GM06990 (cell line): ENCODE measurements at places on chromosomes 3 and 15.

DNA sequence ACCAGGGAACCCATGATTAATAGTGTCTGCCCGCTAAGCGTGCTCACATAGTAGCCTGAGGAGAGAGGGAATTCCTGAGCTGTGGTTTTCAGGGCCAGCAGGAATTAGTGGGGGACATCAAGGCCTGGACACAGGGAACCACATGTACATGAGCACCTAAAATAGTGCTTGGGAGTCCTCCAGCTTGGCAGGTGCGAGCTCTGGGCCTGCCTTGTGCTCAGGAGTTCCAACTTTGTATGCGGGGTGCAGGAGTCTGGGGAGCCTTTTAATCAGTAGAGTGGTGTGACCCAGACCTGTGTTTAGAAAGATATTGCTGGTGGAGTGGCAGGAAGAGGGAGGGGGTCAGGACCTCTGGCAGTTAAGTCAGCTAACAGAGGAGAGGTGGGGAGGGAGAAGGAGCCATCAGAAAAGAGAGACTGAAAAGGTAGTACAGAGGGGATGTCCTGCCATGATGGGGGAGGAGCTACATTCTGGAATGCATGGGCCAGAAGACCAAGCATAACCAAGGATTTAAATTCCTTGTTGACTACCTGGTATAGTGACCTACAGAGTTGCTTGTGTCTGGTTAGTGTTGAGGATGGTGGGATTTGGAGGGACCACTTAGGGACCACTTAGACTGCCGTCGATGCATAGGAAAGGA lies 1.9 kb downstream of the DAG1 start:
- DNase-seq = no peak

GRCh38 chr15:86735247-86736040 lies 655.8 kb downstream of the AGBL1 start:
- DNase-seq = no peak

DNA sequence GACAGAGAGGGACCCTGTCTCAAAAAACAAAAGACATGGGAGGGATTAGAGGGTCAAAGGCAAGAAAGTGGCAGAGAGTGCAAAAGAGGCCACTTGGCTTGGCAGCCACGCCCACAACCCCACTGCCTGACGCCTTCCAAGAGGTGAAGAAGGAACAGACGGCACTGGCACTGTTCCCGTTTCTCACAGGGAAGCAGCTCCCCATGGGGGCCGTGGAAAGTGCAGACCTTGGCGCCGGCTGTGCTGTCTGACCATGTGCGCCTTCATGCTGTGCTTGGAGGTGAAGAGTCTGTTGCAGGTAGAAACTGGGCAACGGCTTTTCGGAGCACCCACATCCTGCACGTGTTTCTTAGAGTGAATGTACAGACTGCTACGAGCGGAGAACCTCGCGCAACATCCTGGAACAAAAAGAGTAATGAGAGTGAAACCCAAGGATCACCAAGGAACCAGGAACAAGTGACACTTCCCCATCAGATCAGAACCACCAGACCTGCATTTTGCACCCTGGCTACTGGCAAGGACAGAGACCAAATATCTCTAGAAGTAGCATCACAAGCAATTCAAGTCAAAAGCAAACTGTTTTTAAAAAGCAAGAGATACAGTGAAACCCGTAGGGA lies 9.7 kb downstream of the ZXDC start:
- no peak for DNase-seq

- no peak for DNase-seq
Measured at GRCh38 chr3:52032702-52033408, 23.5 kb downstream of the DUSP7 start.

- no peak for DNase-seq
Measured at GRCh38 chr3:16587047-16587680, 18.1 kb downstream of the DAZL start.

DNA sequence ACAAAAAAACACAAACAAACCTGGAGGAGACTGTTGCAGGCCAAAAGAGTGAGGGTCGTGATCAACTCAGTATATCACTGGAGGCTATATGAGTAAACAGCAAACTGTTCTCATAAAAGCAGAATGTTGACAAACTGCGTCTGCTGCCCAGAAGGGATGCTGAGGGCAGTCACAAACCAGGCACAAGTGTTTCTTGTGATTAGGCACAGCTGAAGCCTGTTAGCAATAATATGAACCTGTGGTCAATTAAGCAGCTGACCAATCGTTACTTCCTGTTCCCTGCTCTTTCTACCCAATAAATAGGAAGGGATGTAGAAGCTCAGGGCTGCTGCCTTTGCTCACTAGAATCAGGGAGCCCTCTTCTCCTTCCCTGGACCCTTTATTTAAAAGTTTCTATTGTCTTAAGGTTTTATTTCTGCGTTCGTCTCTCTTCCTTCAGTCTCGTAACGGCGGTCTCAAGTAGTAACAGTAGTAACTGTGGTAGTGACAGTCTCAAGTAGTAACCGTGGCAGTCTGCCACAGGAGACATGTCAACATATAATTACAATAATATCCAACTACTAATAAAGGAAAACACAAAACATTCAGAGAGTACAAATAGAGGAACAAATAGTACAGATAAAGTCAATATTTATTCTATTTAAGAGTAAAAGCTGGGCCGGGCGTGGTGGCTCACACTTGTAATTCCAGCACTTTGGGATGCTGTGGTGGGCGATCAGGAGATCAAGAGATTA lies 698.4 kb upstream of the CCDC54 start:
- DNase-seq = no peak

GRCh38 chr3:185645596-185646381 lies 59.7 kb downstream of the SENP2 start:
- DNase-seq = no peak

DNA sequence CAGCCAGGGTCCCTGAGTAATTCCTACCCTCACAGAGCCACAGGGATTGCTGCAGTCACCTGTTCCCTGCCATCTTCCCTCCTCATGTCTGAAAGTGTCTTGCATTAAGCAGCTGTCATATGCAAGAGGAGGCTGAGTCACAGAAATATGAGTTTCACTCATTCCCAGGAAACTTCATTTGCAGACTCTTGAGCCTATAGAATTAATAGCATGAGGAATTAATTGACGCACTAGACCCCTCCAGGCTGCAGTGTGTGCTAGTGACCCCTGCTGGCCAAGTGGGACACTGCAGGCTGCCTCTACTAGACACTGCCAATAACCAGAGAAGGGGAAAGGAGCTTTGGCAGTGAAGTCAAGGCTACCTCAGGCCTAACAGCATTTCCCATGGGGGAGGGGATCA lies 50.6 kb upstream of the SLC6A1 start:
- DNase-seq = no peak

- no peak for DNase-seq
Measured at GRCh38 chr3:141228395-141228794, 3.2 kb upstream of the PXYLP1 start.

DNA sequence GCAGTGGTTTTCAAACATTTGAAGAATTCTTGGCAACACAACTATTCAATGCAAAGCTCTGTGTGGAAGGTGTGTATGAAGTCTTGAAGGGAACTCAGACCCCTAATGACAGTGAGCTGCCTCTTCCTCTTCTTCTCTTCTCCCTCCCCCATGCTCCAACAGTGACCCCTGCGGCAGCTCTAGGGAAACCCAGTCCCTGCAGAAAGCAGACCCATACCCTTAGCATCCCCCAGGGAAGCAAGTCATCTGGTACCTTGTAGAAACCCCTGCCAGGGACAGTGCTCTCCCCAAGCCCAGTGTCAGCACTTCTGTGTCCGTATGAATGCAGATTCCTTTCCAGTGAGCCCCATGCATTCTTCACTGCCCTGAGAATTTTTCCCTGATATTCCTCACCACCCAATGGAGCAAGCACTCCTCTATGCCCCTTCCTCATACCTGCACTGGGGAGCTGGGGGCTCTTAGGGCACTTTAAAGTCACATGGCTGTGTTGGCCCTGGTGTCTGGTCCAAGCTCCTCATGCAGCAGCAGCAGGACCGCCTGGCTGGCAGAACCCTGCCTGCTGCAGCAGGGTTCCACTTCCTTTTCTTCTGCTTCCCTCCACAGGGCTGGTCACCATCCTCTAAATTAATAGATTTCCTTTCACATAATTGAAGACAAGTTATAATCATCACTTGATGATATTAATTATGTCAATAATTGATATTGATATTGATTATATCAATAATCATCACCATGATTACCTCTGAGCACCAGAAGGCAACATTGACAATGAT lies 442.5 kb downstream of the EPHB1 start:
- no peak for DNase-seq

DNA sequence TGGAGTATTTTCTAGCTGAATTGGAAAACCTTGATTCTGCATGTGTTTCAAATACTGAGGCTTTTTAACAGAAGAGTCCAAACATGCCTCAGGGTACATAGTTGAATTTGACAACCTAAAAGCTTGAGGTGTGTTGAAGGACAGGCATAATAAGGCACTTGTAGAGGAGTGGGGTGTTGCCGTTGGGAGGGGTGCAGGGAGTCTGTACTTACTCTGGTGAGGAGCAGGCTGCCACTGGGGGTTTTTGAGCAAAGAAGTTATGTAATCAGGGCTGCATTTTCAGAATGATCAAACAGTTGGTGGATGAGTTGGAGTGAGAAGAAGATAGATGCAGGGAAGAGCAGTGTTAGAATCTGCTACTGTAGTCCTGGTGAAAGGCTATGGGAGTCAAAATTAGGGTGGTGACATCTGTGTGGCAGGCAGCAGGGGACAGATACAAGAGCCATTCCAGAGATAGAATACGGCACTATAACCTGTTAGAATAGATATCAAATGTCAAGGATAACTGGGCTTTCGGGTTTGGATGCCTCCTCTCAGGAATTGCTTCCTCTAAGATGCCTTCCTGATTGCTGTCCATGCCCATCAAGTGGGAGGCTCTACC lies 161.6 kb downstream of the GHSR start:
- DNase-seq = no peak

DNA sequence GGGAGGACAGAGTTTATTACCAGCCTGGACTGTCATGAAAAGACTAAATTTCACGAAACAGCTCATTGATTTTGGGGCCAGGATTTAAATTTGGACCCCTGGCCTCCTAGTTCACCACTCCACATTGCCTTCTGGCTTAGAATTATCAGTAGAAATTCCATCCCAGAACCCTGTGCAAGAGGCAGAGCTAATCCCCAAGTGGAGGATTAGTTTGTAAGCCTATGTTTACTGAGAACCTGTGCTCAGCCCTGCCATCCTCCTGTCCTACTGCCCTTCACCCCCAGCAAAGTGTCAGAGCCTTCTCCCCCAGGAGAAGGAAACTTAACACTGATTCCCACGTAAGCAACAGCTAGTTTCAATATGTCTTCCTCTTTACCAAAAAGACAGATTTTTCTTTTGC lies 99.4 kb downstream of the SST start:
- DNase-seq = no peak
